T-helper 1 cell (primary cell): ENCODE measurements at places on chromosomes 3 and 15.

DNA sequence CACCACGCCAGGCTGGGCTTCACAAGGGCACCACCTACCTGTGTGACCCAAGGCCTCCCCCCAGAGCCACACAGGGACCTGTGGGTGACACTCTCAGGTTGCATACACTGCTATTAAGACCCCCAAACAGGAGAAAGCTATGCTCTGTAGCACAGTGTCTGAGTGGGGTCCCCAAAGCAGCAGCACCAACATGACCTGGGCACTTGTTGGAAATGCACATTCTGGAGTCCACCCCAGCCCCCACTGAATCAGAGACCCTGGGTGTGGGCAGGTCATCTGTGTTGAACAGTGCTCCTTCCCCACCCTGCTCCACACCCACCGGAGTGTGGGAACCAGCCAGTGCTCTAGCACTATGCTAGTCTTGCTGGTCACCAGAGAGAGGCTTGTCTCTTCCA, 76.1 kb downstream of the ADAMTS17 start:
- no peak for DNase-seq

GRCh38 chr3:188673646-188674186, 498.1 kb upstream of the TPRG1 start:
- DNase-seq, result no peak

DNA sequence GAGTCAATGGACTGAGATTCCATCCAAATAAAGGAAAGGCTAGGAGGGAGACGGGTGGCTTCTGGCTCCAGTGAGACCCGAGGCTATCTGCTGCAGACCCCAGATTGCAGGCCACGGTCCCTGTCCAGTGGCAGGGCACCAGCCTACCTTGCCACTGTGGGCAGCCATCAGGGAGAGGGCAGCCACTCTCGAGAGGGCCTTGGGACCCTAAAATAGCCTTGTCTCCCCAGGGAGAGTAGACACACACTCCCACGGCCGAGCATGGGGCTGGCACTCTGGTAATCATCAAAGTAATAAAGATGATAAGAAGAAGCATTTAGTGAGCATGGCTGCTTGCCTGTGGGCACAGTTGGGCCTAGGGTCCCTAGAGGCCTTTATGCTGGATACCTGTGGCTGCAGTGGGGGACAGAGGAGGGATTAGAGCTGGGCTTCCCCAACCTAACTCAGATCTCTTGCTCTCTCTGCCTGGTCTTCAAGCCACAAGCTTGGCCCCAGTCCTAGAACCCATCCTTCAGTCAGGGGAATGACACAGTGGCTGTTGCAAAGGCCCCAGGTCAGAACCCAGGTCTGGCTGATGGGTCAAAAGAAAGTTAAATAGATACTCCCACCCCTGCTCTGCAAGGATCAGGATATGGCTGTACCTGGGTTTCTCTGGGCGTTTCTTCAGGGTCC, 9.2 kb upstream of the VIPR1 start:
- no peak for DNase-seq

- no peak for DNase-seq
These were observed 1033.7 kb downstream of the ROBO1 start for GRCh38 chr3:78734048-78734637.

DNA sequence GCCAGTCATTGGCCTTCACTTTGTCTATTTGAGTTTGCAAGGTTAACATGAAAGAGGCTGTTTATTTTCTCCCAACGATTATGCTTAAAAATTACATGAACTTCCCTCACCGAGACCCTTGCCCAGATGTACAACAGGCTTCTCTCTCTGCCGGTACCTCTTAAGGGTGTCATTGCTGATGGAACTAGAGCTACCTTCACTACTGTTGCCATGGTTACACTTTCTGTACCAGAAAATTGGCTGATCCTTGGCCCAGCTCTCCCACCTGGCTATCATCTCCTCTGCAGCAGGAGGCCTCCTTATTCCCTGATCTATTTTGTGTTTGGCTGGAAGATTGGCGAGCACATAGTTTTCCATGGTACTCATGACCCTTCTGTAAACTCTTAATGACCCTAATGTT, 24.0 kb upstream of the LIPC start:
- no peak for DNase-seq

GRCh38 chr15:71249986-71250385, 134.7 kb downstream of the THSD4 start:
- no peak for DNase-seq

GRCh38 chr15:28078191-28078719, 20.9 kb downstream of the OCA2 start:
- no peak for DNase-seq

- DNase-seq, result no peak
These were observed 13.4 kb upstream of the AGBL1 start for GRCh38 chr15:86066174-86066834.

- no peak for DNase-seq
These were observed 438 bp upstream of the SLC49A4 start for GRCh38 chr3:122794483-122794778.

DNA sequence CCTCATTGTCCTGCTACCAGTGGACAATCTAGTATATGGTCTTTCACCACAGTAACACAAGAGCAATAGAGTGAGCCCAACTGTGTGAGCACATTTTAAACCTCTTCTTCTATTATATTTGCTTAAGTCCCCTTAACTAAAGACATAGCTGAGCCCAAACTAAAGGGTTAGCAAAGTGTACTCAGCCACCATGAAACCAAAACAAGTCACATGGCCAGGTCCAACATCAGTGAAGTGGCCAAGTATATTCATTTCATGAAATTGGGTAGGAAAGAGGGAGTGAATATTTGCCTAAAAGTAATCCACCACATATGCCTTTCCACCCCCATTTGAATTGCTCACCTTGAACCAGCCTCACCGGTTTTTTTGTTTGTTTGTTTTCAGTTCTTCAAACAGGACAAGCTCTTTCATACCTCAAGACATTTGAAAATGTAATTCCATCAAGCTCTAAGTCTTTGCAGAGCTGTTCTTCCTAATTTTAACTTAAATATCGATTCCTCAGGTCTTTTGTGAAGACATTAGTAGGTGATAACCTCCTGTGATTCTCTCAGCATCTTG, 327.0 kb upstream of the SEMA6D start:
- no peak for DNase-seq

- DNase-seq, result no peak
These were observed 115.1 kb upstream of the ICE2 start for GRCh38 chr15:60594071-60594470.

GRCh38 chr15:62099094-62099601, 32.4 kb downstream of the C2CD4A start:
- no peak for DNase-seq

DNA sequence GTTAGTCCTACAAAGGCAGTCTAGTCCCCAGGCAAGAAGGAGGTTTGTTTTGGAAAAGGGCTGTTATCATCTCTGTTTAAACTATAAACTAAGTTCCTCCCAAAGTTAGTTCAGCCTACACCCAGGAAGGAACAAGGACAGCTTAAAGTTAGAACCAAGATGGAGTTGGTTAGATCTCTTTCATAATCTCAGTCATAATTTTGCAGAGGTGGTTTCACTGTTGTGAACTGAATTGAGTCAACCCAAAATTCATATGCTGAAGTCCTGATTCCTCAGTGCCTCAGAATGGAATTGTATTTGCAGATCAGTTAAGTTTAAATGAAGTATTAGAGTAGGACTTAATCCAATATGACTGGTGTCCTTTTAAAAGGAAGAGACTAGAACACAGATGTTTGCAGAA, 101.0 kb upstream of the C3orf80 start:
- no peak for DNase-seq

DNA sequence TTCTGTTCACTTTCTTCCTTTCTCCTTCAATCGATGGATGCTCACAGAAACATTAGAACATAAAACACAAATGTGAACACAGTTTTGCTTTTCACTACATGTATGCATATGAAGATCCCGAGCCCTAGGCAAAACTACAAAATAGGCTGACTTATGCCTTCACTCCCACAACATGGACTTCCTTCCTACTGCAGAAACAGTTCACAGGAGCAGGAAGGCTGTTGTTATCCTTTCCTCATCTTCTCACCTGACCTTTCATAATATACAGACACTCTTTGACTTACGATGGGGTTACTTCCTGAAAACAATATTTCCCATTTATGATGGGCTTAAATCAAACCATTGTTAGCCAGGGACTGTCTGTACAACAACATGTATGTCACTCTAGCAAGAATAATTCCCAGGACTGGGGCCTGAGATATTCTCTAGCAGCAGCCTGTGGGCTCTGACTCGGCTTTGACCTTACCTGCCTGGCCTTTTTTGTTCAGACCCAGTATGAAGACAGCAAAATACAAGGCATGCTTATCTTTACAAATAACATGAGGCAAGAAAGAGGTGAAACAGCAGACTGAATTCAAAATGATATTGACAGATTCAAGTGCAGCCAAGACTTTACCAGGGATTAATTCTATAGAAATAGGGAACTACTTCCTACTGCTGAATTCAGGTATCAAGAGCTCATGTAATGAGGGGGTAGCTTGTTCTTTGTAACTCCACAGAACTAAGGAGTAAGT, 51.8 kb upstream of the PLXND1 start:
- no peak for DNase-seq

GRCh38 chr3:183775781-183776180, 49.6 kb downstream of the MAP6D1 start:
- no peak for DNase-seq

GRCh38 chr3:33322412-33322811, 45.2 kb downstream of the FBXL2 start:
- no peak for DNase-seq

- no peak for DNase-seq
These were observed 32.3 kb downstream of the CLDN1 start for GRCh38 chr3:190289989-190290388.

DNA sequence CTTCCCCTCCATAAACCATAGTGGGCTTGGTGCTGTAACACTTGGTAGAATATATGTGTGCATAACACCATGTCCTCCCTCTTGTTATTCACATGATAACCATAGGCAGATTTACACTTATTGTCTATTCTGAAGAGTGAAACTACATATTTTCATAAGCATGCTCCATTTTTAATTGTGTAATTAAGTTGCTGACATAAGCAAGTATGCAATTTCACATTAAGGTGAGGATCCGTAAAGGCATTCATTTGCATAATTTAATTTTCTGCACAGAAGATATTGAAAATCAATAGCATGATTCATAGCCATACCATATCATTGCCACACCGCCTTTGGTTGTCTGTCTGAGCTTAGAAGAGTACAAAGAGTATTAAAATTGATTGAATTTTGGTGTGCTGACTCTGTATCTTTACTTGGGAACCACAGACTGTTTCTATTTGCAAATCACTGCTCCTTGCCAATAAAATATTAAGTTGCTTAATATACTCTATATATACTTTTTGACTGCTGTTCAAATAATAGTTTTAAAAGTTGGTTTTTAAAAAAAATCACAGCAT, 182.4 kb downstream of the PTPRG start:
- no peak for DNase-seq

DNA sequence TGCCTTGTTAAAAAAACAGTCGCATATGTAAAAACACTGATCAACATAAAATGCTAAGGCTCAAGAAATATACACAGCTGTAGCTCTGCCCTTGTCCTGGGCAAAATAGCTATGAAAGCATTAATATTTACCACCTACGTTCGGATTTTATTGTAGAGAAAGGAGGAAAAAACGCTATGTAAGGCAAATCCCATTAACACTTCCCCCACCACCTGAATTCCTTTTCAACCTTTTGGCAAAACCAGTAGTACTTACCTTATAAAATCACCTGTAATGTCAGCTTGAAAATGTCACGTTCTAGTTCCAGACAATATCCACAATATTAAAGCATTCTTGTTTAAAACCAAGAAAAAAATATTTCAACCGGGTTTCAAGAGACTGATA, 3.6 kb downstream of the TRA2B start:
- no peak for DNase-seq

- no peak for DNase-seq
These were observed 3.9 kb upstream of the ITIH3 start for GRCh38 chr3:52790741-52791140.

DNA sequence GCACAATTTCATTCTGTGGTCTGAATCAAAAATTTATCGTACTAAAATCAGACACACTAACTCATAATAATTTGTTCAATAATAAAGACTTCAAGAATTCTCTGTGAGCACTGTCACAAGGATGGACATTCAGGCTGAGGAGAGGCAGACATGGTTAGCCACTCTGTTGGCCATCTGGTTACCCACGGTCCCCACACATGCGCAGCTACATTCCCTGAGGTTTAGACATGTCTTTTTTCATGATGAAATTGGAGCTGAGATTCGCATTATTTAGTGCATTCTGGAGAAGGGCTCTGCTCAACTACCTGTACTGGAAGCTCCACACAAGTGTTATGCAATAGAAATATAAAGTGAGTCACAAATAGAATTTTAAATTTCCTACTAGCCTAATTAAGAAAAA, 156.9 kb downstream of the SUCNR1 start:
- no peak for DNase-seq

- DNase-seq, result no peak
These were observed 78.4 kb downstream of the NEK10 start for GRCh38 chr3:27290760-27291159.

DNA sequence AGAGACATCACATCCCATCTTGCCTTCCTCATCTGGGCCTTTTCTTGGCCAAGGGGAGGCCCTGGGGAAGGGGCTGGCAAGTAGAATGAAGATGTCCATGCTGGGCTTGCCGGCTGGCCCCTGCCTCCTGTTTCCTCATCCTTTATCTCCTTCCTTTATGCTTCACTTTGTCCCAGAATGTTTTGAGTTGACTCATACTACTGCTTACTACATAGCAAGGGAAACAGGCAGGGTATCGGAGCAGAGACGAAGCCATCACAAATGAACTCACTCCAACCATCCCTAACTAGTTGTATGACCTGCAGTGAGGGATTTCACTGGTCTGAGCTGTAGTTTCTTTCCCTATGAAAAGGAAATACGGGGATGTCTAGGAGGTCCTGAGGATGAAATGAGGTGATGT, 66.0 kb downstream of the CHDH start:
- no peak for DNase-seq

GRCh38 chr15:25022233-25022632, 67.4 kb downstream of the SNRPN start:
- DNase-seq, result no peak

DNA sequence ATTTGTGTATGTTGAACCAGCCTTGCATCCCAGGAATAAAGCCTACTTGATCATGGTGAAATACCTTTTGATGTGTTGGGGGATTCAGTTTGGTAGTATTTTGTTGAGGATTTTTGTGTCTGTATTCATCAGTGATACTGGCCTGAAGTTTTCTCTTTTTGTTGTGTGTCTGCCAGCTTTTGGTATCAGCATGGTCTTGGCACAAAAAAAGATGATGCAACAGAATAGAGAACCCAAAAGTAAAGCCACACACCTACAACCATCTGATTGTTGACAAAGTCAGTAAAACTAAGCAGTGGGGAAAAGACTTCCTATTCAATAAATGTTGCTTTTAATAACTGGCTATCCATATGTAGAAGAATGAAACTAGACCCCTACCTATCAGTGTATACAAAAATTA, 77.6 kb downstream of the TCF12 start:
- no peak for DNase-seq
